ENCODE measurements at places on chromosomes 7 and 10. TPM values are rescaled to one million over a fixed set of nuclear protein-coding genes. Genes with fewer than 3 reads are reported as not detected.

GRCh38 chr7:50069613-50070012, 23.4 kb downstream of the ZPBP start:
- DNase-seq, result no peak

- no peak for DNase-seq
These were observed 3.1 kb upstream of the BRI3 start for GRCh38 chr7:98278408-98278807.

DNA sequence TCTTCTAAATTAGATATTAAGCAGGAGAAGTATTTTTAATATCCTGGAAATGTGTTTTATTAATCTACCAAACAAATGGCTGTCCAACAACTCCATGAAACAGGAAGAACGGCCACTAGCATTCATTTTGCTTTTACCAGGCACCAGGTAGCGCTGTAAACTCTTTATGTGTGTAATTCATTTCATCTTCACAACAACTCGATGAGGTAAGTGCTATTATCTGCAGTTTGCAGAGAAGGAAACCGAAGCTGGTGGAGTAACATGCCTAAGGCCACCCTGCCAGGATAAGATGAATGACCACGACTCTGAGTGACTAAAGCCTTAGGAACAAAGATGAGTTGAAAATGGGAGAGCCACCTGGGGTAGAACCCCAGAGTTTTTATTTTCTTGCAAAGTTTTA, 101.2 kb downstream of the KIAA1217 start:
- DNase-seq, result no peak

- DNase-seq, result no peak
These were observed 6.9 kb upstream of the GGCT start for GRCh38 chr7:30511494-30511893.

- DNase-seq, result no peak
These were observed 35.1 kb upstream of the SAMD8 start for GRCh38 chr10:75076348-75076747.

DNA sequence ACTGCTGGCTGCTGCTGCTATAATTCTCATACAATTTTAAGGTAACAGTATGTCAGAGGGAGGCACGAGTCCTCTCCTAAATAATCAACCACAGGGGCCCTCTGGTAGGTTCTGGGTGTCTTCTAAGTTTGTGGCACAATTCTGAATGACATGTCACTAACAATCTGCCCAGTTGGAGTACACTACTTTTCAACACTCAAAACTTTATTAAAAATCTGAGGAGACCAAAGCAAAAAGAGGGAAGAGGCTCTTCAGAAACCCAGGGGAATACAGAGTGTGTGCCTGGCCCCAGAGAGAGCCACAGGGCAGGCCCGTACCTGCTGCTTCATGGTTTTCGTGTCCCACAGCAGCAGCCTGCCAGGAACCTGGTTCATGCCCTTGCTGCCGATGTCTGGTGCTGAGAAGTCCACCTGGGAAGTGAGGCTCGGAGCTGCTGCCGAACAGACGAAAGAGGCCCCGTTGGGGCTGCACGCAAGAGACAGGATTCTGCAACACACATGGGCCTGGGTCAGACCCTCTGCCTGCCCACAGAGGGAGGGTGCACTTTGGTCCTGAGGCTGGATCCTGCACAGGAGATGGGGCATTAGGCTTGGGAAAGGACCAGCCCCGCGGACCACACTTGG, 18.3 kb downstream of the WDR91 start:
- no peak for DNase-seq

DNA sequence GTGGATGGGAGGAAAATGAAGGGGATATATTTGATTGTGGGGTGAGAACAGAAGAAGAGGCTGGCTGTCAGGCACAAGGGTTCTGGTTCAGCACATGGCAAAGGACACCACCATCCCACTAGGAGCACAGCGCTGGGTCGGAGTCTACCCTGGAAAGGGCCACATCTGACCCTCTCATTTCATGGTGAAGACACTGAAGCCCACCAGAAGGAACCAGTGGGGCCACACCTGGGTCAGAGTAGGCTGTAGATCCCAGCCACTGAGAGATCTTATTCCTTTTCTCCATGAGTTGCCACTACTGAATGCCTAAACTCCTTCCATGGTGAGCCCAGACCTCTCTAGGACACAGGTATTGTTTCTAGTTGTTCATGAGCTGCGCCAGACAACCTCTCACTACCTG, 25.8 kb downstream of the SFTPD start:
- no peak for DNase-seq

DNA sequence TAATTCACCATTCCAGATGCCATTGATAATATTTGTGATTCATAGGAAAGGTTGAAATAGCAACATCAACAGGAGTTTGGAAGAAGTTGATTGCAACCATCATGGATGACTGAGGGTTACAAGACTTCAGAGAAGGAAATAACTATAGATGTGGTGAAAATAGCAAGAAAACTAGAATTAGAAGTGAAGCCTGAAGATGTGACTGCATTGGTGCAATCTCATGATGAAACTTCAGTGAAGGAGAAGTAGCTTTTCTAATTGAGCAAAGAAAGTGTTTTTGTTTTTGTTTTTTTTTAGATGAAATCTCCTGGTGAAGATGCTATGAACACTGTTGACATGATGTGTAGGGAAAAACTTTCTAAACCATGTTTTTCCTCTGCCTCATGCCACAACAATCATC, 18.7 kb upstream of the CD36 start:
- DNase-seq, result no peak

- no peak for DNase-seq
These were observed 292.8 kb downstream of the SFMBT2 start for GRCh38 chr10:7117806-7118674.

GRCh38 chr7:77293046-77293445, 93.4 kb upstream of the FGL2 start:
- no peak for DNase-seq

DNA sequence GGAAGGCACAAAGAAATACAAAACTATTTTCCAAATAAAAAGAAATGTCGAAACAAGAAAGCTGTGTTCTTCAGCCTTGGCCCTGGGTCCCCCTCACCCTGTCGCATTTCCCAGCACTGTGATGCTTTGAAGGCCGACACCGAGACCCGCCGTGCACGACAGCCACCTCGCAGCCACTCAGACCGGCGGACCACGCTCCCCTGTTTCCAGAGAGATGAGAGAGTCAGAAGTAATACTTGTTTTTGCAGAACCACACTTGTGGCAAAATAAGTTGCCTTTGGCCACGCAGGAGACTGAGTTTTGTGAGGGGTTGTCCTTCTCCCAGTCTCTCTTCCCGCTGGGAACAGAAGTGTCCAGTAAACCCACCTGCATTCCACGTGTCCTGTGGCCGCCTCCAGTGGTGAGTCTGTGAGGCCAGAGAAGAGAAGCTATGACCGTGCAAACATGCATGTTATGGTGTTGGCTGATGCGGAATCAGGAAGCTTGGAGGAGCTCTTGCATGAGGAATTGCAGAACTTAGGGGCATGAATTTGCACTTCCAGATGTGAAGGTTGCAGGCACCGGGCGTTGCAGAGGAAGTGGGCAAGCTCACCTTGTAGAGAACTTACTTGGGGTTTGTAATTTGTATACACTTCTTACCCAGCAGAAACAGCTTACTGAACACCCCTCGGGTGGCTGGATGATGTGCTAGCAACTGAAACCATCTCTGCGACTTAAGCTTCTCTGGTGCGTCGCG, 194.5 kb downstream of the EBF3 start:
- DNase-seq, result no peak

DNA sequence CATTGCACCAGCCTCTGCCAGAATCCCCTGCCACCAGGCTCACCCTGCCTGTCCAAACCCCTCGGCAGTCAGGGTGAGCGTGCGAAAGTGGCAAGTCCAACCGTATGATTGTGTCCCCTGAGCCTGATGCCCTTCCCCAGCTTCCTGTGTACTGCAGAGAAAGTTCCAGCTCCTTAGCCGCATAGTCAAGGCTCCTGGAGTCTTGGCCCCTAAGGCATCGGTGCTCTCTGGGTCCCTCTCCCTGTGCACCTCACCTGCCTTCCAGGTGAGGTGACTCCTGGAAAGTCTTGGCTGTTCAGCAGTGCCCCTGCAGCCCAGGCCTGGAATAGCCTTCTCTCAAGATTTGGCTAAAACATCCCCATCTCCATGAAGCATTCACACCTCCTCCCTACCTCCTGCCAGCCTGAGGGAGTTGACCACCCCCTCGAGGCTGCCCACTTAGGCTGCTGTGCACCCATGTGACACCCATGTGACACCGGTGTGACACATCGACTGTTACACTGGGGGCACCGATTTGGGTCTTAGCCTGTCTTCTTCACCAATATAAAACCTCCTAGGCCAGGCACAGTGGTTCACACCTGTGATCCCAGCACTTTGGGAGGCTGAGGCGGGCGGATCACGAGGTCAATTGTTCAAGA, 56.1 kb upstream of the ELN start:
- DNase-seq, result no peak

GRCh38 chr7:108348913-108349312, 107.3 kb downstream of the NRCAM start:
- DNase-seq, result no peak

GRCh38 chr10:64760371-64760770, 1239.2 kb downstream of the REEP3 start:
- no peak for DNase-seq

The MRC1 gene
- total RNA-seq, result 14.1 TPM

The ZKSCAN1 gene
- 40.2 TPM for total RNA-seq

The CCL24 gene
- not detected for total RNA-seq

The C7orf57 gene
- total RNA-seq, result not detected

Measured in psoas muscle (tissue), 8 donors.